ENCODE measurements at places on chromosomes 7 and 10.

DNA sequence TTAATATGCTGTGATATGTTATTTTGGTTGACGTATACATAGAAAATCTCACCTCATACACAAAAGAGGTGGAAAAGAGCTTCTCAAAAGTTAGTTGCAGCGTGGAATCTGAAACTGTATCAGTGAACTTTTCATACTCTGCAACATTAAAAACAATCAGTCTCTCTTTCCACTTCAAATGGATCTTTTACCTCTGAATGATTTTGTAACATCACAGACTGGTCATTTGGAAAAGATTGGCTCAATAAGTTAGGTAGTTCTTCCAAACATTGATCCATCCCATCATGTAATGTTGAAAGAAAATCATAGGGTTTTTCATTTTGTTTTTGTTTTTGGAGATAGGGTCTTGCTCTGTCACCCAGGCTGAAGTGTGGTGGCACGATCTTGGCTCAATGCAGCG, 131.1 kb downstream of the AHR start:
- DNase-seq = no peak

- DNase-seq = no peak
Observed at GRCh38 chr10:100333661-100334440, 3.8 kb upstream of the PKD2L1 start.

DNA sequence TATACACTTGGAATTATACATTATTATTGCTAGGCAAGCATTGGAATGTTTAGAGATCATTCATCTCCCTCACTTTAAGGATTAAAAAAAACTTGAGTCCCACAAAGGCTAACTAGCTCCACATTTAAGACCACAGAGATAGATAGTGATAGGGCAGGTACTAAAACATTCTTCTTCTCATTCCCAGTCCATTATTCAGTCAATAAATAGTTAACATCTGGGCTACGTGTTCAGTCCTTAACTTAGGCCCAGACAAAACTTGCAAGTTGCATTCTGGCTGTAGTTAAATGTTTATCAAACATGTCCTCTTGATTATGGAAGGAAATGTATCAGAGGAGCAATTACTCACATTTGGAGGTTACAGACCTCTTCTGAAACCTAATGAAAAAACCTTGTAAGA, 2.4 kb downstream of the GNG11 start:
- no peak for DNase-seq

- no peak for DNase-seq
Observed at GRCh38 chr7:158512042-158512441, 75.6 kb downstream of the PTPRN2 start.

DNA sequence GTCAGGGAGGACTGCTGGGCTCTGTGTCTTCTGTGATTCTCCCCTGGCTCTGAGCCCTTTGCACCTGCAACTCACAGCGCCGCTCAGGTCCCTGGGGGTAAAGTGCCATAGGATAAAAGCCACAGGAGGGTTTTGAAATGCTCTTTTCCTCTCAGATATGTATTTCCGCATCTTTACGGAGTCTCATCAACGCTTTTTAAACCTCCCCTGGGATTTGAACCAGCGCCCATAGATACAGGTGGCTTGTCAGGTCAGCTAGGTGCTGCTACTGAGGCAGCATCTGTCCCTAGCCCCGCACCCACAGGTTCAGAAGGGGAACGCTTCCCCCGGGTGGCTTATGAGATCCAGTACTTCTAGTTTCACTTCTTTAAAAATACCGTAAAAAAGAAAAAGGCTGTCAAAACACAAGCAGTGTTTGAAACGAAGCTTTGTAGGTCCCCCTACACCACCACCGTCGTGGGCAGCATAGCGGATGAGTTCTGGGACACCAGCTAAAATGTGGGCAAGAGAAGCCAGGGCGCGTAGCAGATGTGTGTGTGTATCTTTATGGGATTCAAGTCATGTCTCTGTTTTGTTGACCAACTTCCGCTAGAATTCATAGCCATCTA, 173.5 kb downstream of the CUX1 start:
- DNase-seq = no peak

DNA sequence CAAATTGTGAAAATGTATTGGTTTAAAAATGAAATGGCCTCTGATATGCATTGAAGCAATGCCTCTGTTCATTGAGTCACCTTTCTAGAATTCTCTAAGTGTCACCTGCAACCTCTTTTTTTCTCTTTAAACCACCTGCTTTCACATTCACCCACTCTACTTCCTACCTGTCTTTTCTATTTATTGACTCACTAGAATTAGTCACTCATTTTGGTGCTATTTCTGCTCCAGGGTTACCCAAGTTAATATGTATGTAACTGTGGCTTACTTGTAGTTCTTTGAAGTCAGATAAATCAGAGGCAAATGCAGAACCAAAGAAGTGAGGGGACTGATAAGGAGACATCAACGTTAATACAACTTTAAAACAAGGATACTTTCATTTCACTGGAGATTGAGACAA, 674.7 kb downstream of the CCSER2 start:
- no peak for DNase-seq

DNA sequence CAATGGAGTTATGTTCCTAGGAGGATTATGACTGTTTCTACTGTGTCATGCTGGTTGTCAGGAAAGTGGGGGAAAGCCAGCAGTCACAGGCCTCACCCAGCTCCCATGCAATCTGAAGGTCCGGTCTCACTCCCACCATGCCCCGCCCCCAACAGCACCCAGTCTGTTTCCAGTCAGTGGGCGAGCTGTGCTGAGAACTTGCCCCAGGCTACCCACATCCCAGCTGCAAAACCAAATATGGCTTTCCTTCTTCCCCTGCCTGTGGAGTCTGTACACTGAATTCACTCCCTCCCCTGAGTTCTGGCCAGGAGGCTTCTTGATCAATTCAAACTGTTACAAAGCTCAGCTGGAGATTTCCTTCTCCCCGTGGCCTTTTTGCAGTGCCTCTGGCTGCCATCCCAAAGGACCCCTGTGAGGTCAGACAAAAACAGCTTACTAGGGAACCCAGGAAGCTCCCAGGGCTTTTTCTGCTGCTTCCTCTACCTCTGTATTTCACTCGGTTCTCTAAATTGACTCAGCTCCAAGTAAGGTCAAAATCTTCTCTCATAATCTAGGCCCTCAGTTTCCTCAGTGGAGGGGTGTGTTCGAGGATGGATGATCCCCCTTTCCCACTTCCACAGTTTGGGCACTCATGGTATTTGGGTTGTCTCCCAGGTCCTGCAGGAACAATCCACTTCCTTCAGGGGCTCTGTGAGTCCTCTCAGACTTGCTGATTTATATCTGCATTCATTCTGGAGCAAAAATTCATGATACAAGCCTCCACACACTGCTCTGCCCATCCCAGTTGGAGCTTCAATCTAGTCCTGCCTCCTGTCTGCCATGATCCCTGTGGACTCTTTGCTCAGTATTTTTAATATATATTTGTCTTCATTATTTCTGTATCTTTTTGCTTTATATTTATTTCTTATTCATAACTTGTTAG, 205.5 kb downstream of the SEMA3D start:
- no peak for DNase-seq

DNA sequence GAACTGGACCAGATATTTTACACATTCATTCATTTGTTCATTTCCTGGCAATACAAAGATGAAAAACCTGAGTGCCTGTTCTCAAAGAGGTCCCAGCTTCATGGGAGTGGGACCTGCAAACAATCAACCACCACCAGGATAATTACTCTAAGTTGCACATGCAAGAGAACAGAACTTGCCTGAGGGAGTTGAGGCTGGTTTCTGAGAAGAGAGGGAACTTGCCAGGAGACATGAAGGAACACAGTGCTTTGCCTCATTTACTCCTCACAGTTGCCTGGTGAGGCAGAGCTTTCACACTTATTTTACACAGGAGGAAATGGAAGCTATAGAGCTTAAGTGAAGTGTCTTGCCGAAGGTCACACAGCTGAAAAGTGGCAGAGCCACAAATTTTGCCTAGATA, 170.1 kb downstream of the SORCS3 start:
- DNase-seq = no peak

GRCh38 chr7:45035371-45035770, 35.4 kb downstream of the CCM2 start:
- DNase-seq = no peak

GRCh38 chr10:112815269-112816032, 134.6 kb upstream of the TCF7L2 start:
- no peak for DNase-seq

- no peak for DNase-seq
Observed at GRCh38 chr7:7051206-7051877, 131.0 kb upstream of the C1GALT1 start.

DNA sequence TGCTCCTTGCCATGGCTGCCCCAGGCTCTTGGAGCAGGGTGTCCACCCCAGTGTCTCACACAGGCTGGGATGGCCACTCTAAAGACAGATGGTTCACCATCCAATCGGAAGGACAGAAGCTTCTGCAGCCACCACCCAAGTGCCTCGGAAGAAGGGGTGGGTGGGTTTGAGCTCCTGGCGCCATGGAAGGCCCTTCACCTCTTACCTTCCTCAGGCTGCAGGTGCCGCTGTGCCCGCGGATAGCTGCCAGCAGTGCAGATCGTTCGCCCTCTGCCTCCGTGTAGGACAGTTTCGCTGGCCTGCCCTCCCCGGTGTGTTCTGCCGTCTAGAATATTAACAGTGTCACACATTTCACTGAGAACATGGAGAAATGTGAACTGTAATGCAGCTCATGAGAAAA, 243.6 kb upstream of the GRB10 start:
- no peak for DNase-seq

DNA sequence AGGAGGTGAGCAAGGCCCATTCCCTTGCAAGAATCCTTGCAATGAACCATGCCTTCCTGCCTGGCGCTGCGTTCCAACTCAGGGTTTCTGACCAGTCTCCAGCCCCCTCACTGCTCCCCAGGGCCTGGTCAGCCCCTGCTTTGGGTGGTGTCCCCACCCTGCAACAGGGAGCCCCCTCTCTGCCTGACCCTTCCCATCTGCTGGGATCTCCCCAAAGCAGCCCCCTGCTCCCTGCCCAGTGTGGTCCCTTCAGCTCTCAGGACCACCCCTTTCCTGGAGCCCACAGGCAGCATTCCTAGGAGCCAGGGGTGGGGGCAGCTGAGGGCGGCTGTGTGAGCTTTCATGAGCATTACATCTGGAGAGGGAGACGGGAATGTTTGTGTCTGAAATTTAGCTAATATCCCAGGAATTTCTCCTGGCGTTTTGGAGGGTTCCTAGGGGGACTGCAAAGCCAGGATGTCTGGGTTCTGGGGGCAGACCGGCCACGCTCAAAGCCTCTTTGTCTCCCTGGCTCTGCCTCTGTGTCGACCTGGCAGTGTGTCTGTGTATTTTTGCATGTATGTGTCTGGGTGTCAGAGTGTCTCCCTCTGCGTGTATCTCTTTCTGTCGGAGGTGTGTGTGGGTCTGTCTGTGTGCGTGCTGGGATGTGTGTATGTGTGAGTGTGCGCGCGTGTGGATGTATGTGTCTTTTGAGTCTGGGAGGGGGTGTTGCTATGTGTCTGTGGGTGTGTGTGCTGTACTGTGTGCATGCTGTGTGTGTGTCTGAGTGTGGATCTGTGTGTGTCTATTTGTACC, 300.5 kb upstream of the ZMIZ1 start:
- DNase-seq = no peak

GRCh38 chr7:15921576-15921975, 235.1 kb upstream of the MEOX2 start:
- no peak for DNase-seq

GRCh38 chr10:70576803-70577517, 25.6 kb downstream of the PRF1 start:
- DNase-seq = no peak

- no peak for DNase-seq
Observed at GRCh38 chr7:98286701-98287485, 5.4 kb downstream of the BRI3 start.

DNA sequence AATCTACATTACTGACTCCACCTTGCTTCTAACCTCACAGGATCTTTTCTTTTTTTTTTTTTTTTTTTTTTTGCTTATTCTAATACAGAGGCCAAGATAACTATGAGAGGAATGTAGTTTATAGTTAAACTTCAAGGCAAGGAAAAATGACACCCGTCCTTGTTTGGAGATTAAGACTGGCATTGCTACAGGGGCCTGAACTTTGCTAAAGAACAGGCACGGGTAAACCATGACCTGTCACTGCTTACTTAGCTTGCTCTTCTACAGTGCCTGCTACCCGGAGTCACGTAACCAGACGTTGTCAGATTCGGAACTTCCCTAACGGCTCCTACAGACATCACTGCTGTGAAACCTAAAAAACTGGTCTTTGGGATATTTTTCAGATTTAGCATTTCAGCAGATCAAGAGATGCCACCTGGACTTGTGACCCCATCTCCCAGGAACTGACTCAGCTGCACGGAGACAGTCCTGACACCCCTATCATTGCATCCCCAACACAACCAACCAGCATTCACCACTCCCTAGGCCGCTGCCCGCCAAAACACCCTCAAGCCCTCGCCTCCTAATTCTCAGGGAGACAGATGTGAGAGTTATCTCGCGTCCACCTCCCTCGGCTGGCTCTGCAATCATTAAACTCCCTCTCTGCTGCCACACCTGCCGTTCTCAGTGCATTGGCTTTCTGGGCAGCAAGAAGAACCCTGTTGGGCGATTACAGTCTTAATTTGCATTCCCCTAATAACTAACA, 27.5 kb downstream of the MAD1L1 start:
- no peak for DNase-seq

DNA sequence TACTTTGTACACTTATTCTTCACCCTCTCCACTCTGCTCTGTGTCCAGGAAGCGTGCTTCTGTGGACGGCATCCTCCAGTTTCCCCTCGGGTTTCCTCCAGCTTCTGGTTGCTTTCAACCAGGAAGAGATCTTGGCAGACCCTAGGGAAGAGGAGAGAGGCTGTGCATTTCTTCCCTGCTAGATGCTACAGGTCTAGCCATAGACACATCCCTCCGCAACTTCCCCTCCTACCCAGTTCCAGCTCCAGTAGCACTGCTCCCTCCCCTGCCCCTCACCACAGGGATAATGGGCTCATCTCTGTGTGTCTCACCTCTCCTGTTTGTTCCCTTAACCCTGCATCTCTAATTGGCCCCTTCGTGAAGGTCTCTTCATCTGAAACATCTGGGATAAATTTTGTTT, 16.3 kb downstream of the TLL2 start:
- DNase-seq = no peak

DNA sequence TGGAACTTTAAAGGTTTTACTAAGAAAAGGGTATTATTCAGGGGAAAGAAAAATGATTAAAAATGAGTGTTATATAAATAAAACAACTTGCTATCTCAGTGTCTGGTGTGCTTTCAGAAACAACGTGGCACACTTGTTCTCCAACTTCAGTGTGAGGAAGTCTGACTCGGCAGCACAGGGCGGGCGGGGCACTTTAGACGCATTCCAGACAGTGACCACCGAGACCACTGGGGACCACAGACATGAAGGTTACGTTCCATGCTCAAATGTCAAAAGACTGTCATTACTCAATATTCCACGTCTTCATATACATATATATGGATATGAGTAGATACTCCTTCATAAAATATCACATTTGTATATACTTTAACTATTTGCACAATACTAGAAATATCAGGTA, 87.0 kb downstream of the LARP4B start:
- no peak for DNase-seq
